ENCODE measurements at places on chromosomes 5 and 9. TPM values are rescaled to one million over a fixed set of nuclear protein-coding genes. Genes with fewer than 3 reads are reported as not detected.

- DNase-seq = no peak
Observed at GRCh38 chr9:77261605-77262004, 84.3 kb downstream of the VPS13A start.

DNA sequence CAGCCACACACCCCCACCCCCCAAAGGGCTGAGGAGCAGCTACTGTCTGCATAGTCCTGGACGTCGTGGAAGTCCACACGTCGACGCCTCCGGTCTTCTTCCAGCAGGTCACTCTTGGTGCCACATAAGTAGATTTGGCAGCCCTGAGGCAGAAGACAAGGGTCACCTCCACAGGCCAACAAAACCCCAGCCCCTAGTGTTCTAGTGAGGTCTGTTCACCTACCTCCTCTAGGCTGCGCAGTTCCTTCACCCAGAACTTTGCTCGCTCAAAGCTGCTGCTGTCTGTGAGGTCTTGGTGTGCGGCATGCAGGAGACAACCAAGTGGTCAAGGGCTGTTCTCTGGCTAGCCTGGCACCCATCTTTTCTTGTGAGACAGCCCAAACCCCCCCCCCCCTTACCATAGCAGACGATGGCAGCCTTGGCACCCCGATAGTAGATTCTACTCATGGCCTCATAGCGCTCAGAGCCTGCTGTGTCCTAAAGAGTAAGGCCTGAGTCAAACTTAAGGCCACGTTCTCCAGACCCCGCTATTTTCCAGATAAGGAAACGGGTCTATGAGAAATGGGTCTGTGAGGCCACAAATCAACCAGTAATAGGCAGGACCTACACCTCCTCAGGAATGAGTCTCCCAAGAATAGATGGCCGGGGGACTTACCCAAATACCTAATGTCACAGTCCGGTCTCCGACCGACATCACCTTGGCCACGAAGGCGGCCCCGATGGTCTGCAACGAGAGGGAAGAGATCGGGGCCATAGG is 987 bp downstream of the RAB24 start:
- DNase-seq = peak; percentile 56

- DNase-seq = peak; percentile 84
Observed at GRCh38 chr9:132901858-132902831, 23.4 kb downstream of the SPACA9 start.

GRCh38 chr9:123863164-123863855 is 66.6 kb downstream of the DENND1A start:
- peak; percentile 90 for DNase-seq

GRCh38 chr5:96577909-96578308 is 84.3 kb upstream of the CAST start:
- DNase-seq = no peak

DNA sequence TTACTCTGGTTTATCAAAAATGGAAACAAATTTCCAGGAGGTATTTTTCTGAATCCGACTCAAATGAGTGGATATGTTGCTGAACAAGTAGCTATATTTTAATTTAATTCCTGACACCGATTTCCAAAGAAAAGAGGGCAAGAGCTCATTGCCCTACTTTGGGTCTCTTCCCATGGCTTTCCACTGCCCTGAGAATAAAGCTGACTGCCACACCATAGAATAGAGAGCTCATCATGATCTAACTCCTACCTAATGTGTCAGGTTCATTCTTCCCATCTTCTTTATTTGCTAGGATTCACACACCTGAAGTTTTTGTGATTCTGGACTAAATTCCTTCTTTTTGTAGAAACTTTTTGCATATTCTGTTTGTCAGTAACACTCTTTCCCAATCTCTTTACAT is 792.1 kb downstream of the DTWD2 start:
- peak; percentile 26 for DNase-seq

ANXA2R gene
- polyA plus RNA-seq = not detected

- DNase-seq = no peak
Observed at GRCh38 chr9:123727332-123727731, 202.6 kb downstream of the DENND1A start.

GRCh38 chr5:78543916-78544315 is 104.7 kb downstream of the LHFPL2 start:
- no peak for DNase-seq

ALAD gene
- polyA plus RNA-seq = 7.0 TPM

- no peak for DNase-seq
Observed at GRCh38 chr9:92564504-92564903, 28.7 kb upstream of the ECM2 start.

- peak; percentile 28 for DNase-seq
Observed at GRCh38 chr5:166671811-166672210, 1619.6 kb upstream of the WWC1 start.

ANKRD34B gene
- 1.7 TPM for polyA plus RNA-seq

SOHLH1 gene
- not detected for polyA plus RNA-seq

JAKMIP2 gene
- 15.6 TPM for polyA plus RNA-seq

- peak; percentile 18 for DNase-seq
Observed at GRCh38 chr5:90562341-90562740, 3.7 kb downstream of the ADGRV1 start.

FOXD4 gene
- not detected for polyA plus RNA-seq

DNA sequence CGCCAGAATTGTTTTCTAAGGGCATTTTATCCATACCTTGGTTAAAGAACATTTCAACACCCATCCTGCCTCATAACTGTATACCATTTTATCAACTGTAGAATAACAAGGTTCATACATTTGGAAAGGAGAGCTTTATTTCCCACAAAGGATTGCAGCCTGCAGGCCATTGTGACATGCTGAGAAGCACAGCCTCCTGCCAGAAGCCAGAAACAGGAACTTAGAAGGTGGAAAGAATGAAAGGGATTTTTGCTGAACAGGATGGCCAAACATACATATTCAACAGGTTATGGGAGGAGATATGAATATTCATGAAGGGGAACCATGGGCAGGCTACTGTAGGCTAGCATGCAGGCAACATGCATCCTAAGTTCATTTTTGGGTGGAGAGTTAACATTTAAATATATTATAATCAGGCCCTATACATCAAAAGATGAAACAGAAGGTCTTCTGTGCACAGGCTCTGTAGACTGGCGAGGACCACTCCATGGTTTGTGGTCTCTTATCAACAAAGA is 59.9 kb upstream of the DIRAS2 start:
- DNase-seq = no peak

DNA sequence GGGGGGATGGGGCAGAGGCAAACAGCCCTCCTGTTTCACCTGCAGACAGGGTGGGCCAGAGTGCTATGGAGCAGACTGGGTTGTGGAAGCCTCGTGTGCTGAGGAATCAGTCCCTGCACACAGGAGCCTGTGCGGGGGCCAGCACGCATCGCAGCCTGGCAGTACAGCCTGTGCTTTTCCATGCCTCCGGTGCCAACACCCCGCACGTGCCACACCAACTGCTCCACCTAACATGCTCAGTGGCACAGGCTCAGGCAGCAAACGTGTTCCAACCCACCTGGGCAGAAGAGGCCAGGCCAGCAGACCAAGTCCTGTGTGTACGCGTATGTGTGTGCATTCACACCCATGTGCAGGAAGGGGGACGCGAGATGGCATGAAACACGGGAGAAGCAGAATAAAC is 37.4 kb upstream of the FBXW11 start:
- no peak for DNase-seq

FBN2 gene
- polyA plus RNA-seq = 2.8 TPM

FGF18 gene
- 0.86 TPM for polyA plus RNA-seq

DNA sequence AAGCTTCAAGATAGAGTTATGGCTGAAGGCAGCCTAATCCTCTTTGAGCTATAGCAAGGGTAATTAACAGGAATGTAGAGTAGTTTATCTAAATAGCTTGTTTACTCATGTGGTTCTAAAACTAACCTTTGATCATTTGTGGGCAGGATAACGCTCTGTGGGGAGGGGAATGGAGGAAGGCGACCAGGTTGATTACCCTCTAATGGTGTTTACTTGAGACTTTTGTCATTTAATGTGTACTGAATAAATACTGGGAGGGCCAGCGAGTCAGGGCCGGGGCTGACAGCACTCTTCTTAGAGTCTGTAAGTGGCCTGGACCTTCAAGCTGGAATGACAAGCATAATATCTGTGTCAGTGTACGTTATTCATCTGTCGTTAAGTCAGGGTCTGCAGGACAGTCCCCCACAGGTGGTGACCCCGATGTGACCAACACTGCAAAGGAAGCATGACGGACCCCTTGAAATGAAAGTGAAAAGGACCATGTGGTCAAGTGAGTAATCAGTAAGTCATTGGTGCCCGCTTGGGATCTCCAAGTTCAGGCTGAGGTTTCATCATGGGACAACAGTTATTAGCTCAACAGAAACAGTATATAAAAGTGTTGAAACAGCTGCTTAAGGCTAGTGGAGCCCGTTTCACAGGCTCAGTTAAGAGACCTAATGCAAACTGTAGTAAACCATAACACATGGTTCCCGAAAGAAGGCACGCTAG is 162.6 kb downstream of the CPLANE1 start:
- DNase-seq = peak; percentile 53

DNA sequence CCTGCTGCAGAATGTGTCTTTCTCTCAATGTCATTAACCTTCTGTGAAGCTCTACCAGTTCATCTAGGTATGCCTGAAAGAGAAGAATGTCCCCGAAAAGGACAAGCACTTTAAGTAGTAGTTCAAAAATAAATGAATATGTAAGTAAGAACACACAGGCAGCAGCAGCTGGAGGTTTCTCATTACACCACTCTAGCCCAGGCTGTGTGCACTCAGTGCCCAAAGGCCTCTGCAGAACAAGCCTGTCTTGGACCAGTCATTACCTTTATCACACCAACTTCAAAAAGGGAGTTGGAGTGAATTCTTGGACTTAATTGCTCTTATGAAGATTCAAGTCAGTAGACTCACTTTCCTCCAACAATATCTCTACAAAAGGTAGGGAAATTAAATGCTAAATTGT is 268.8 kb downstream of the MLLT3 start:
- no peak for DNase-seq

FNIP1 gene
- polyA plus RNA-seq = 7.7 TPM

MARCHF11 gene
- 0.49 TPM for polyA plus RNA-seq

GRCh38 chr5:72160329-72160728 is 53.1 kb downstream of the MAP1B start:
- no peak for DNase-seq

CYSRT1 gene
- 3.2 TPM for polyA plus RNA-seq

BHMT gene
- polyA plus RNA-seq = 1.4 TPM

ADAMTS12 gene
- polyA plus RNA-seq = 9.1 TPM

DNA sequence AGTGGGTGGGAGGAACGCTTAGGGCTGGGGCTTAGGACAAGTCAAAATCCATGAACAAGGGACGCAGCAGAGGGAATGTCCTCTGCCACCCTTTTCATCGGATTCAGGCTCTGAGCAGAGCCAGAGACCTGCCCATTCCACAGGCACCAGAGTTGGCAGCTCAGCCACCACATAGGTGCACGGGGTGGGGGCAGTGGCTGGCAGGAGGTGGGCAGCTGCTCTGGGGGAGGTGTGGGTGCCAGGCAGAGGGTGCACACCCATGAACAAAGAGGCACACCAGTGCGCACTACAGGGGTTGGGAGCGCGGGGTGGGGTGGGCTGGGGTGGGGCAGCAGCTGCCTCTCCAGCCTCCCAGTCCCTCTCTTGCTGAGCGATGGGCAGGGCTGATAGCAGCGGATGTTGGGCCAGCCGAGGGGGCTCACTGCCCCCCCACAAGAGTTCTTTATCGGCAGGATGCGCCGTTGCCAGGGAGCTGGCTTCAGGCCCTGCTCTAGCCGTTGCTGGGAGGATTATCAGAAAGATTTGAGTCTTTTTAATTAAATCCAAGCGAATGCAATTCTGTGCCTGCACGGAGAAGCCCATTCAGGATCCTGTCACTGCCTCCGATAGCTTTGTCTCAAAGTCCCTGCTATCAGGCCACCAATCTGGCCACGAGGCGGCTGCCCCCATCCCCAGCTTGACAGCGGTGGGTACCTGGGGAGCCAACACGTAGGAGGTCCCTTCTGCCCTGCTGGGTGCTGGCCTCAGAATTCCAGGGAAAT is 64.3 kb upstream of the LMX1B start:
- DNase-seq = no peak

PCDHB2 gene
- 9.3 TPM for polyA plus RNA-seq

GRCh38 chr9:113274474-113275156 is 757 bp downstream of the CDC26 start:
- peak; percentile 91 for DNase-seq

LMX1B gene
- polyA plus RNA-seq = 0.05 TPM

- DNase-seq = peak; percentile 42
Observed at GRCh38 chr5:57277085-57277484, 103.2 kb downstream of the GPBP1 start.

DNA sequence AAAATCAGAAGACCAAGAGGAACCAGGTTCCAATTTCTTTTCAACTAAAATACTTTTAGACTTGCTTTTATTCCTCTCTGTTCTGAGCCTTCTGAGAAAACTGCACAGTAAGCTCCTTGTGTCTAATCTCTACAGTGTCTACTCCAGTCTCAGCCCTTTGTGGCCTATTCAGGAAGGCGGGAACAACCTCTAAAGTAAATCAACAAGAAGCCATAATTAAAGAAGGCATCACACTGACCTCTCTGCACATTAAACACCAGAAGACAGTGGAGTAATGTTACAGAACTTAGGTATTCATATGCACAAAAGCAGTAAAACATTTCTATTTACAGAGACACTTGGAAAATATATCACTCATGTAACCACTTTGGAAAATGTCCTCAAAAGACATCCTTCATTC is 14.9 kb downstream of the XPA start:
- no peak for DNase-seq

DNA sequence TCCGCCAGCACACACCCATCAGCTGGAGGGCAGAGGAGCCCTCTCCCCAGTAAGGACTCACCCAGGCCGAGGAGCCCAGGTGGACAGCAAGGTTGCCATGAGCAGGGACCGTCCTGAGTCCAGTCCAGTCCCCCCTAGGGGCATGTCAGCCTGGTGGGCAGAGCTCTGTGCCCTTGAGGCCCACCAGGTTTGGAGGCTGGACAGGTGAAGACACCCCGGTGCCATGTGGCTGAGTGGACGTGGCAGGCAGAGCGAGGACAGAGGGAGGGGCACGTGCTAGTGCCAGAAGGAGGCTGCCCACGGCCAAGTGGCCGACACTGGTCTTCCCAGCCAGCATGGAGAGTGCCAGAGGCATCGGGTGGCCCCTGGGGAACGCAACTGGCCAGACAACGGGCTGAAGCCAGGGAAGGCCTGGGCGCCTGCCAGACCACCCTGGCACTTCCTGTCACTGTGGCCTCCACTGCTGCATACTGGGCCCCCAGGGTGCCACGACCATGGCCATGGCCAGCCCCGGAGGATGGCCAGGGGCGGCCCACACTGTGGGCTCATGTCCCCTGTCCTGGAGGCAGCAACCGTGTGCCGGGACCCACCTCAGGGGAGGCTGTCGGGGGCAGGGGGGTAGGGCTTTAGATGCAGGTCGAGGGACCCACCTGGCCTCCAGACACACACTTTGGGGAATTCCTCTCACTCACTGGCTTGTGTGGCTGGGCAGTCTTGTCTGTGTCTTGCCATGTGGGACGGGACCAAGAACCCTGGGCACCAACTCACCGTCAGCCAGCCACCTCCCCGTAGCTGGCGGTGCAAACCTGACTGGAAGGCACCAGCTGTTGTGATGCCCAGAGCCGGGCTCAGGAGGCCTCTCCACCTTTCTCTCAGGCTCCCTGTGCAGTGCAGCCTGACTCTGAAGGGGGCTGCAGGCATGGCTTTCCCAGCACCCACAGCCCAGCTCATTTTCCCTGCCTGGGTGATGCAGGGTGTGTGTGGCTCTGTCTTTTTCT is 42.3 kb upstream of the LPCAT1 start:
- DNase-seq = no peak

CARD9 gene
- 0.63 TPM for polyA plus RNA-seq

GRCh38 chr9:91835216-91835615 is 114.8 kb downstream of the ROR2 start:
- DNase-seq = no peak

RPS23 gene
- polyA plus RNA-seq = 3,589 TPM
